SW480 (cell line): ENCODE measurements at places on chromosomes 2 and 18.

- DNase-seq = peak; percentile 39
Measured at GRCh38 chr2:229714736-229715541, 584 bp upstream of the DNER start.

- DNase-seq = no peak
Measured at GRCh38 chr18:7370802-7371201, 139.9 kb downstream of the LRRC30 start.

DNA sequence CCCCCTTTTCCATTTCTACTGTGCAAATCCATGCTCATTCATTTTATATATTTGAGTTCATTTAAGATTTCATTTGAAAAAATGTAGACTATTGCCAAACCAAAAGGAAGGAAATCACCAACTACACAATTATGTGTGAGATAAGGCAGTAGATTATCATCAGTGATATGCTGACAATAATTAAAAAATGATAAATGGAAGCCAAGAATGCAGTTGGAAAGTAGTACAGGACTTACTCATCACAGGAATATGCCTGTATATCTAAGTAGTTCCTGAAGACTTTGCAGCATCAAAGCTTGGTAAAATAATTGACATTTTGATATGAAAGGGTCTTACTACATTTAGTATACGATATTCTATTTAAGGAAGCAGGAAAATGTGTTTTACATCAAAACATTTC, 166.1 kb upstream of the OTX1 start:
- no peak for DNase-seq

GRCh38 chr2:54077088-54077900, 38.1 kb upstream of the ACYP2 start:
- DNase-seq = no peak

- no peak for DNase-seq
Measured at GRCh38 chr2:144477281-144477956, 42.5 kb downstream of the ZEB2 start.

- no peak for DNase-seq
Measured at GRCh38 chr2:164847981-164848741, 6.5 kb upstream of the COBLL1 start.

- no peak for DNase-seq
Measured at GRCh38 chr18:22981274-22982133, 48.4 kb downstream of the RBBP8 start.

- DNase-seq = peak; percentile 23
Measured at GRCh38 chr2:177393203-177393755, 706 bp downstream of the AGPS start.

GRCh38 chr18:43507842-43508481, 230.7 kb upstream of the SYT4 start:
- no peak for DNase-seq

GRCh38 chr2:96092951-96093350, 23.4 kb downstream of the ADRA2B start:
- DNase-seq = no peak

DNA sequence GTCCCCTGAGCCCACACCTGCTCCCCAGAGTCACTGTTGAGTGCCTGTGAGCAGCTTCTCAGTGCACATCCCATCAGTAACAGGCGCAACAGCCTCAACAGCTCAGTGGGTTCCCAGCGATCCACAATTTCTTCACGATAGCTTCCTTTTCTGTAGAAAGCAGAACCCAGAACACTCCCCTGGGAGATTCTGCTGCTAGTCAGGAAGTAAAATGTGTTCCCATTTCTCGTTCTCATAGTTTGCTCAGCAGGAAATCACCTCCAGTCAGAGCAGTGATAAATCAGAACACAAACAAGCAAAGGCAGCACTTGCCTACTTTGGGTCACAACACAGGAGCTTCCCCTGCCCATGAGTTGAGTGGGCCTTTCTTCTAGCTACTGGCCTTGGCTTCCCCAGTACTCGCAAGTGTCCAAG, 48.9 kb upstream of the ATG16L1 start:
- DNase-seq = no peak

- no peak for DNase-seq
Measured at GRCh38 chr2:117068371-117068770, 746.1 kb upstream of the DDX18 start.

GRCh38 chr2:45167920-45168629, 158.8 kb upstream of the SIX2 start:
- no peak for DNase-seq

DNA sequence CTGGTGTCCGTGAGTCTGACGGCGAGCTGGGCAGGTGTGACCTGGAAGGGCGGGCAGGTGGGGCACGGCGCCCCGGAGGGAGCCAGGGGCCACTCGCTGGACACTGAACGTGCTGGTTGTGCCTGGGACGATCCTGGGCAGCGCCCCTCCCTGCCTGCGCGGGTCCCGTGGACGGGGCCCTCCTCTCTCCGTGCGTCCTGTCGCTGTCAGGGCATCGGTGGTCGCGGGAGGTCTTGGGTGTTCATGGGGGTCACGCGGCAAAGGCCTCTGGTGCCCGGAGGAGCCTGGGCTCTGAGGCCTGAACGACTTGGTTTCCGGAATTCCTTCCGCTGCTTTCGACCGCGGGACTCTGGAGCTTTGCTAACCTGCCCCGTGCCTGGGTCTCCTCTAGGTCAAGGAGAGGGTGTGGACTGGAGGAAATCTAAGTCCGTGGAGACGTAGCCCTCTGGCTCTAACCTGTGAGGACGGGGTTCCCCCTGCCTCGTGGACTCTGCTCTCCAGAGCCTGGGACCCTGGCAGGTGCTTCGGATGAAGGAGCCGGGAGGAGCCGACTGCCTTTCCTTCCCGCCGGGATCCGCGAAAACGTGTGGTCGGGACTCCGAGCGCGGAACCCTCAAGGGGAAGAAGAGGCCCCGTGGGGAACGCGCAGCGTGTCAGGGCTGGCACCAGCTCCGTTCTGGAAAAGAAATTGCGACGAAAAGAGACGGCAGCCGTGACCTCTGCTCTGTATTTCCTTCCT, 14.7 kb downstream of the SOX11 start:
- DNase-seq = no peak

- no peak for DNase-seq
Measured at GRCh38 chr18:2237706-2238105, 333.6 kb downstream of the METTL4 start.

DNA sequence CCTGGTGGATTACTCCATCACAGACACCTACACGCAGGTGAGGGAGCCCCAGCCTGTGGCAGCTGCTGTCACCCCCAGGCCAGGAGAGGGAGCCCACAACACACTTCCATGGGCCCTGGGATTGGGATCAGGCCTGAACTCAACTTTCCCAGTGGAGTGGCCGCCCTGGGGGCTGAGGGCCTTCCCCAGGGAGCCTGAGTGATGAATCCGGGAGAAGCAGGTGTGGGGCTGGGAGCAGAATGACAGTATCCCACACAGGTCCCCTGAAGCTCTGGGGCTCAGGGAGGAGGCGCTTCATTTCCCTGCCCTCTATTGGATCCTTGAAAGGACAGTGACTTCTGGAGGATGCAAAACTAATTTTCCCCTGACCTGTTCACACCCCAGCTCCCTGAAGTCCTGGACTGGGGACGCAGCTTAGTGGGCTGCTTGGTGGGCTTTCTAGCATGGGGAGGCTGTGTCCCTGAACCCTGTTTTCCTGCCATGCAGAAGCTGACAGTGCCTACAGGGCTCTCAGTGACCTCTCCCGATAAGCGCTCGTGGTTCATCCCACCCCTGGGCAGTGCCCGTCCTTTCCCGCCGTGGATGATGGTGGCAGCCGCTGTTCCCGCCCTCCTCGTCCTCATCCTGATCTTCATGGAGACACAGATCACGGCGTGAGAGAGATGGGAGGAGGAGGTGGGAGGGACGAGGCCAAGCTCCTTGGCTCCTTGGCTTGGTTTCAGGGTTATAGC, 11.0 kb downstream of the SLC4A3 start:
- peak; percentile 32 for DNase-seq

- DNase-seq = no peak
Measured at GRCh38 chr2:181376442-181376841, 80.7 kb upstream of the ITGA4 start.

GRCh38 chr2:191936882-191937405, 90.1 kb upstream of the CAVIN2 start:
- no peak for DNase-seq

GRCh38 chr2:142992840-142993239, 115.4 kb downstream of the KYNU start:
- no peak for DNase-seq

GRCh38 chr2:169354244-169354643, 8.1 kb downstream of the LRP2 start:
- no peak for DNase-seq

GRCh38 chr2:240351088-240351741, 84.2 kb upstream of the GPC1 start:
- no peak for DNase-seq

DNA sequence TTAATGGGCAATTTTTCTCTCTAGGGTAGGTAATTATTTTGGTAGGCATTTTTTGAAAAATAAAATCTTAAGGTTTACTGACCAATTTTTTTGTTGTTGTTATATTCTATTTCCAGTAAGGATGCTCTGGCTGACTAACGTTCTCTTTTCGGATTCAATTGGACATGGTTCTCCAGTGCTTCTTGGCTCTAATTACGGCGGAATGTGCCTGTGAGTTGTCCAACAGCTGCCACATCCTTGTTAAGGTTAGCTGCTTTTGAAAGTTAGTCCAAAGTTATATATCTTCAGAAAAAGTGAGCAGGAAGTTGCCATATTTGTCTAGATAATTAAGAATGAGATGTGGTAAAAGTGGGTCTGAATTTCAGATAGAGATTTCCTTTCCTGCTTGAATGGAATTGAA, 45.8 kb upstream of the SMIM21 start:
- DNase-seq = no peak

DNA sequence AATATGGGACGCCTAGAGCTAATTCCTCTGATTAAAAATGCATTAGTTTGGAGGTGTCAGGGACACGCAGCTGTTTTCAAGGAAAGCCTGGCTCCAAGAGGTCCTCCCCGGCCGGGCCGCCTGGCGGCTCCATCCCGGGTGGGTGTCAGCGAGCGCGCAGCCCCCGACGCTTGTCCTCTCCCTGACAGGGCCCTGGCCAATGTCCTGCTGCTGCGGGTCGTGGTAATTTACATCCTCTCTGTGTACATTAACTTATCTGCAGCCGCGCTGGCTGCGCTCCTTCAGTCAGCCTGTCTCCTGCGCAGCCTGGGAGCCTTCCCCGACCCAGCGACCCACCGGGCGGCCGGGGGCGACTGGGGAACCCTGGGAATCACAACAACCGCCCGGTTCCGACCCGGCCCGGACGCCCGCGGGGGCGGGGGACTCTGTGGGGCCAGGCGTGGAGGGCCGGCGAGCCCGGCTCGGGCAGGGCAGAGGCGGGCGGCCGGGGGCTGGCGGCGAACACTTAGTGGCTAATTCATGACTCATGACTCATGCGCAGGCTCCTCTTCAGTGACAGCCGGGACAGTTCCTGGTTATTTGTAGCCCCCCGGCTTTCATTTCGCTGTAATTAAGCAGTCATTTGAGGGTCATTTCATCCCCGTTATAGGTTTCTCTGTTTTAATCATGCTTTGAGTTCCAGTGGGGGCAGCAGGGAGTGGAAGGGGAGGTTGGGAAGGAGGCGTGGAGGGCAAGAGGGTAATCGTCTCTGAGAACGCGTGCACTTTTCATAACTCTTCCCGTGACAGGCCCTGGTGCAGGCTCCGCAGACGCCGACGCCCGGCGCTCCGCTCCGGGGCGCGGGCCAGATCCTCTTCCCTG, 141.9 kb upstream of the CTAGE1 start:
- DNase-seq = peak; percentile 71

DNA sequence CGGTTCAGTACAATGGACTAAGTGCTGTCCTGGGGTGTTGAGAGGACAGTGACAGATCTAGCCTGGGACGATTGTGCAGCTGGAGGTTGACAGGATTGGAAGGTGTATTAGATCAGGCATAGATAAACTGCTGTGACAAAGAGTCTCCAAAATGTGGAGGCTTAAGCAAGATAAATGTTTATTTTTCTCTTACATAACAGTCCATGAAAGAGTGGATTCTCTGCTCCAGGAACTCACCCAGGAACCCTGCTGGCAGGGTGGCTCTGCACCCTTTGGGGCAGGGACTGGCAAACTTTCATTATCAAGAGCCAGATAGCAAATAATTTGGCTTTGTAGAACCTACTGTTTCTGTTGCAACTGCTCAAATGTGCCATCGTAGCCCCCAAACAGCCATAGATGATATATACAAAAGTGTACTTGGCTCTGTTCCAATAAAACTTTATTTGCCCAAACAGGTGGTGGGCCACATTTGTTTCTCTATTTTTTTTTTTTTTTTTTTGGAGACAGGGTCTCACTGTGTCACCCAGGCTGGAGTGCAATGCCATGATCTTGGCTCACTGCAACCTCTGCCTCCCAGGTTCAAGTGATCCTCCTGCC, 9.7 kb downstream of the HRH4 start:
- DNase-seq = no peak

DNA sequence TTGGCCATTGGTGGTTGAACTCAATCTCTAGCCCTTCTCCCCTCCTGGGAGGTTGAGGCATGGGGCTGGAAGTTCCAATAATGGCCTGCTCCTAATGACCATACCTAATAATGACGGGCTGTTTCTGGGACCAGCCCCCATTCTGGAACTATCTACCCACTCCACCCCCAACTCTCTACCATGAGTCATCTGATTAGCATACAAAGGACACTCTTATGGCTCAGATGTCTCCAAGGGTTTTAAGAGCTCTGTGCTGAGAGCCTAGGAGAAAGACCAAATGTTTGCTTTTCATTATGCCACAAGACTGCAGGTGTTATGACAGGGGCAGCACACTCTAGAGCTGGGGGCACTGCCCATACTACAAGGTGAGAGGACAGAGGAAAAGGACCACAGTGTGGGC, 137.0 kb upstream of the NCKAP5 start:
- no peak for DNase-seq

GRCh38 chr2:152611458-152612231, 105.6 kb downstream of the PRPF40A start:
- no peak for DNase-seq
